MM.1S (cell line): ENCODE measurements at places on chromosomes 3 and 15.
A peak's percentile ranks its signal among the peaks of the same experiment; 100 is the strongest.

DNA sequence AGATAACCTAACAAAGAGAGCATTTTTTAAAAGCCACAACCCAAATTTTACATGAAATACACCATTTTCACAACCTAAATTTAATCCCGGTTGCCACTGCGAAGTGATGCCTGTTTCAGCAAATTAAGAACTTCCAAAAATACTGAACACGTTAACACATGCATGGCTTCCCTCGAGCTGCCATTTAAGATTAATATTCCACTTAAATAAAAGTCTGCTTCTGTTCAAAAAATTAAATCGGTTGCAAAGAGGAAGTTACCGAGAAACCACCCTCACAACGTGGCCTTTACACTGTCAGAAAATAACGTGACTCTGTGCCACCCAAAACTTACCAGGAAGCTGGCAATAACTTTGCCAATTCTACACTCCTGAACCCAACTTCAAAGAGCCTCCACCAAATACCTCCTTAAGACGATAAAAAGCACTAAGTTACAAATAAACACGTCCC lies 1.2 kb downstream of the TBL1XR1 start:
- no peaks in the 10 kb centered on the region for H3K27me3 ChIP-seq
- H3K36me3 ChIP-seq = peaks cover 10% of the 10 kb centered on the region; the same call in 1 of the 2 replicates
- peak overlapping the region; percentile 84 for H3K4me3 ChIP-seq
- peaks cover 43% of the 10 kb centered on the region for H3K4me1 ChIP-seq

DNA sequence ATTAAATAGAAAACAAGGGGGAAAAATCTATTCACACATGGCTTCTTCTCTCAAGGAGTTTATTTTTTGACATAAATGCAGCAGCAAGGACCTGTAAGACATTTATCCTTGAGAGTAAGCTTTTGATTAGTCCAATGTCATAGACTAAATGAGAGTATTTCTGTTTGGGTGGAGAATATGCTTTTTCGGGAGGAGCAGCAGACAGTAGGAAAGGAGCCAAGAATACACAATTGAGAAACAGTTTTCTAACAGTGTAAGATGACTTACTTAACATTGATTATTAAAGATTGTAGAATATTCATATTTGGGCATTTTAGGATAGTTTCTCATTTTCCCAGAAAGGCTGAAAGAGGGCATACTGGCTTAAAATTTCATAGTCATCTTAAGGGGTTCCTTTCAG lies 65.9 kb upstream of the PAQR5 start:
- H3K4me3 ChIP-seq = no peak overlapping the region
- 0 out of 2 replicates have a peak, but pooled peaks cover 3% of the 10 kb centered on the region for H3K4me1 ChIP-seq
- DNase-seq = no peak
- H3K27me3 ChIP-seq = no peaks in the 10 kb centered on the region
- H3K36me3 ChIP-seq = no peaks in the 10 kb centered on the region

GRCh38 chr15:88529021-88529630 lies 17.4 kb downstream of the DET1 start:
- H3K4me3 ChIP-seq = no peak overlapping the region

GRCh38 chr15:69554279-69554961 lies 101.8 kb downstream of the RPLP1 start:
- no peaks in the 10 kb centered on the region for H3K36me3 ChIP-seq
- no peak overlapping the region for H3K4me3 ChIP-seq
- no peaks in the 10 kb centered on the region for H3K4me1 ChIP-seq
- DNase-seq = no peak

- DNase-seq = no peak
- no peaks in the 10 kb centered on the region for H3K4me1 ChIP-seq
- no peaks in the 10 kb centered on the region for H3K36me3 ChIP-seq
- no peaks in the 10 kb centered on the region for H3K27me3 ChIP-seq
- H3K27ac ChIP-seq = no peak overlapping the region
Measured at GRCh38 chr3:39529577-39529976, 62.1 kb downstream of the MOBP start.

- no peaks in the 10 kb centered on the region for H3K27me3 ChIP-seq
- H3K4me1 ChIP-seq = no peaks in the 10 kb centered on the region
- H3K27ac ChIP-seq = no peak overlapping the region
- H3K4me3 ChIP-seq = no peak overlapping the region
- DNase-seq = no peak
Measured at GRCh38 chr15:63447017-63447676, 57.2 kb upstream of the USP3 start.

GRCh38 chr3:143330296-143330868 lies 210.8 kb downstream of the CHST2 start:
- no peaks in the 10 kb centered on the region for H3K4me1 ChIP-seq
- no peak for DNase-seq
- H3K36me3 ChIP-seq = no peaks in the 10 kb centered on the region
- H3K4me3 ChIP-seq = no peak overlapping the region
- H3K27me3 ChIP-seq = no peaks in the 10 kb centered on the region

GRCh38 chr3:160196511-160197104 lies 28.6 kb upstream of the C3orf80 start:
- DNase-seq = no peak
- no peaks in the 10 kb centered on the region for H3K36me3 ChIP-seq
- H3K4me3 ChIP-seq = no peak overlapping the region
- no peaks in the 10 kb centered on the region for H3K27me3 ChIP-seq
- no peak overlapping the region for H3K27ac ChIP-seq

- no peaks in the 10 kb centered on the region for H3K4me1 ChIP-seq
- H3K36me3 ChIP-seq = no peaks in the 10 kb centered on the region
- no peaks in the 10 kb centered on the region for H3K27me3 ChIP-seq
- DNase-seq = no peak
Measured at GRCh38 chr3:109548192-109548938, 211.0 kb upstream of the DPPA4 start.

- peaks cover 10% of the 10 kb centered on the region for H3K4me1 ChIP-seq
- no peak overlapping the region for H3K4me3 ChIP-seq
- H3K36me3 ChIP-seq = no peaks in the 10 kb centered on the region
- no peaks in the 10 kb centered on the region for H3K27me3 ChIP-seq
Measured at GRCh38 chr15:86040356-86041033, 39.2 kb upstream of the AGBL1 start.

GRCh38 chr3:136995652-136996051 lies 37.9 kb downstream of the IL20RB start:
- no peaks in the 10 kb centered on the region for H3K4me1 ChIP-seq
- H3K27ac ChIP-seq = no peak overlapping the region
- no peak overlapping the region for H3K4me3 ChIP-seq
- DNase-seq = no peak
- H3K36me3 ChIP-seq = no peaks in the 10 kb centered on the region

GRCh38 chr15:68347392-68347791 lies 69.8 kb downstream of the FEM1B start:
- H3K27me3 ChIP-seq = no peaks in the 10 kb centered on the region
- H3K4me3 ChIP-seq = no peak overlapping the region

DNA sequence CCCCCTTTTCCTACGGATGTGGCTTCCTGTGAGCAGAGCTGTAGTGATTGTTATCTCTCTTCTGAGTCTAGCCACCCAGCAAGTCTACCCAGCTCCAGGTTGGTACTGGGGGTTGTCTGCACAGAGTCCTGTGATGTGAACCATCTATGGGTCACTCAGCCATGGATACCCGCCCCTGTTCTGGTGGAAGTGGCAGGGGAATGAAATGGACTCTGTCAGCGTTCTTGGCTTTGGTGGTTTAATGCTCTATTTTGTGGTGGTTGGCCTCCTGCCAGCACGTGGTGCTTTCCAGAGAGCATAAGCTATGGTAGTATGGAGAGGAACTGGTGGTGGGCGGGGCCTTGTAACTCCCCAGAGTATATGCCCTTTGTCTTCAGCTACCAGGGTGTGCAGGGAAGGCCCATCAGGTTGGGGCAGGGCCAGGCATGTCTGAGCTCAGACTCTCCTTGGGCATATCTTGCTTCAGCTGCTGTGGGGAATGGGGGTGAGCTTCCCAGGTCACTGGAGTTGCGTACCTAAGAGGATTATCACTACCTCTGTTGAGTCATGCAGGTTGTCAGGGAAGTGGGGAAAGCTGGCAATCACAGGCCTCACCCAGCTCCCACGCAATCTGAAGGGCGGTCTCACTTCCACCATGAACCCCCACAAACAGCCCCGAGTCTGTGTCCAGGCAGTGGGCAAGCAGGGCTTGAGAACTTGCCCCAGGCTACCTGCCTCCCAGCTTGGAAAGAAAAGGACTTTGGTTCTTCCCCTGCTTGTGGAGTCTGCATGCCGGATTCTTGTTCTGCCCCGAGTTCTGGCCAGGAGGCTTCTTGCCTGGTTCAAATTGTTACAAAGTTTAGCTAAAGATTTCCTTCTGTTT lies 9.0 kb upstream of the ADGRG7 start:
- peak; percentile 34 for DNase-seq
- no peaks in the 10 kb centered on the region for H3K27me3 ChIP-seq

- no peak for DNase-seq
- H3K27ac ChIP-seq = no peak overlapping the region
Measured at GRCh38 chr3:67090474-67090873, 92.4 kb downstream of the KBTBD8 start.

- H3K4me1 ChIP-seq = no peaks in the 10 kb centered on the region
- H3K27ac ChIP-seq = no peak overlapping the region
- H3K36me3 ChIP-seq = no peaks in the 10 kb centered on the region
- DNase-seq = peak; percentile 24
Measured at GRCh38 chr3:45055411-45056143, 29.5 kb downstream of the CLEC3B start.

- H3K4me1 ChIP-seq = no peaks in the 10 kb centered on the region
- DNase-seq = no peak
- H3K4me3 ChIP-seq = no peak overlapping the region
- H3K27ac ChIP-seq = no peak overlapping the region
- no peaks in the 10 kb centered on the region for H3K27me3 ChIP-seq
- no peaks in the 10 kb centered on the region for H3K36me3 ChIP-seq
Measured at GRCh38 chr3:69165744-69166143, 43.3 kb upstream of the LMOD3 start.

- H3K27me3 ChIP-seq = no peaks in the 10 kb centered on the region
- no peaks in the 10 kb centered on the region for H3K4me1 ChIP-seq
- DNase-seq = no peak
- no peaks in the 10 kb centered on the region for H3K36me3 ChIP-seq
- H3K4me3 ChIP-seq = no peak overlapping the region
- H3K27ac ChIP-seq = no peak overlapping the region
Measured at GRCh38 chr3:49700453-49701128, 11.2 kb downstream of the RNF123 start.

- H3K4me1 ChIP-seq = peaks cover 83% of the 10 kb centered on the region
- peak overlapping the region; percentile 2; the same call in 1 of the 2 replicates for H3K4me3 ChIP-seq
- H3K27me3 ChIP-seq = no peaks in the 10 kb centered on the region
- no peak for DNase-seq
Measured at GRCh38 chr15:89117790-89118189, 29.5 kb downstream of the ABHD2 start.

- DNase-seq = peak; percentile 61
- H3K4me3 ChIP-seq = no peak overlapping the region
- no peaks in the 10 kb centered on the region for H3K27me3 ChIP-seq
- H3K4me1 ChIP-seq = peaks cover 18% of the 10 kb centered on the region
- H3K27ac ChIP-seq = no peak overlapping the region
Measured at GRCh38 chr15:68154923-68155559, 50.1 kb downstream of the CALML4 start.

DNA sequence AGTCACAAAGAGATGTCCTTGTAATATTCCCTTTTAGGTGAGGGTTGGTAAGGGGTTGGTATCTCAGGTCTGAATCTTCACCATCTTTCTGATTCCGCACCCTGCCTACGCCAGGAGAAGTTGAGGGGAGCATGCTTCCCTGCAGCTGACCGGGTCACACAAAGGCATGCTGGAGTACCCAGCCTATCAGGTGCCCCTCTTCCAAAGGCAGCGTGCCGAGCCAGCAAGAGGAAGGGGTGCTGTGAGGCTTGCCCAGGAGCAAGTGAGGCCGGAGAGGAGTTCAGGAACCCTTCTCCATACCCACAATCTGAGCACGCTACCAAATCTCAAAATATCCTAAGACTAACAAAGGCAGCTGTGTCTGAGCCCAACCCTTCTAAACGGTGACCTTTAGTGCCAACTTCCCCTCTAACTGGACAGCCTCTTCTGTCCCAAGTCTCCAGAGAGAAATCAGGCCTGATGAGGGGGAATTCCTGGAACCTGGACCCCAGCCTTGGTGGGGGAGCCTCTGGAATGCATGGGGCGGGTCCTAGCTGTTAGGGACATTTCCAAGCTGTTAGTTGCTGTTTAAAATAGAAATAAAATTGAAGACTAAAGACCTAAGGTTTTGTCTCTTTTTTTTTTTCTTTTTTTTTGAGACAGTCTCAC lies 19.8 kb downstream of the TYRO3 start:
- H3K27ac ChIP-seq = no peak overlapping the region
- H3K27me3 ChIP-seq = no peaks in the 10 kb centered on the region
- no peak overlapping the region for H3K4me3 ChIP-seq
- no peaks in the 10 kb centered on the region for H3K36me3 ChIP-seq

DNA sequence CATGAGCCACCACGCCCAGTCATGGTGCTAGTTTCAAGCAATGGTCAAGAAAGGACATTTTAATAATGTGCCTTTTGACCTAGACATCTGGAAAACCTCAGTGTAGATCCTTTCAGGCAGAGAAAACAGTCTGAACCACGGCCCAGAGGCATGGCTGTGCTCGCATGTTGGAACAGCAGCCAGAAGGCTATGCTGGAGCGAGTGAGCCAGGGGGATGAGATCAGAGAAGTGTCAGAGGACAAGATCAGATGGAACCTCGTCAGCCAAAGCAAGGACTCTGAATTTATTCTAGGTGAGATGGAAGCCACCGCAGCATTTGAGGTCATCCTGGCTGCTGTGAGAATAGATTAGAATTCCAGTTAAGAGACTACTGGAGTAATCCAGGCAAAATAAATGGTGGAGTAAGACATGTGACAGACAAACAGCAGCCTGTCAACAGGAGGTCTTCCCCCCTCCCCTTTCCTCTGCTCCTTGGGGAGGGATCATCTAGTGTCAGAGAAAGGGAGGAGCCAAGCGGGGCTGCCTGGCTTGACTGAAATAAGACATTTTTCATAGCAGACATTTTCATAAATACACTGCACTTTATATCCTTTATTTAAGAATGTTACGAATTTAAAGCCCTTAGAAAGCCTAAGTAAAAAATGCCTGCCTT lies 40.4 kb upstream of the ACKR4 start:
- no peak for DNase-seq
- H3K4me1 ChIP-seq = peaks cover 7% of the 10 kb centered on the region; the same call in 1 of the 2 replicates
- no peak overlapping the region for H3K27ac ChIP-seq
- no peaks in the 10 kb centered on the region for H3K36me3 ChIP-seq

- H3K27me3 ChIP-seq = no peaks in the 10 kb centered on the region
- H3K27ac ChIP-seq = no peak overlapping the region
- DNase-seq = no peak
- no peak overlapping the region for H3K4me3 ChIP-seq
Measured at GRCh38 chr15:91627473-91628278, 225.8 kb upstream of the SLCO3A1 start.

- DNase-seq = no peak
- no peaks in the 10 kb centered on the region for H3K27me3 ChIP-seq
- H3K36me3 ChIP-seq = no peaks in the 10 kb centered on the region
- no peaks in the 10 kb centered on the region for H3K4me1 ChIP-seq
Measured at GRCh38 chr3:98151241-98151640, 4.0 kb downstream of the OR5H14 start.

- no peak overlapping the region for H3K4me3 ChIP-seq
- no peaks in the 10 kb centered on the region for H3K36me3 ChIP-seq
- no peak overlapping the region for H3K27ac ChIP-seq
Measured at GRCh38 chr15:98121957-98122356, 161.5 kb downstream of the ARRDC4 start.
